Mesendoderm (in vitro differentiated cells): ENCODE measurements at places on chromosomes 16 and 17.

DNA sequence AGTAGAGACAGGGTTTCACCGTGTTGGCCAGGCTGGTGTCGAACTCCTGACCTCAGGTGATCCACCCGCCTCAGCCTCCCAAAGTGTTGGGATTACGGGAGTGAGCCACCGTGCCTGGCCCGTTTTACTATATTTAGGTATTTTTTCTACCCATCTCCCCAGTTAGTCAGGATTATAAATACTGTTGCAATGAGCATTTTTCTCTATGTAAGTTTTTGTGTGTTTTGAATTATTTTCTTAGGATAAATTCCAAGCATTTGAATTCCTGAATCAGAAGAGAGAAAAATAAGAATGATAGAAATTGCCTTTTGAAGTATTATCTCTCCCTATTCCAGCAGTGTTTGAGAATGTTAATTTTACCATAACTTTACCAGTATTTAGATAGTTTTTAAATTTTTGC is 36.6 kb downstream of the KIAA0513 start:
- no peak for DNase-seq

GRCh38 chr17:74272731-74273201 is 1.3 kb upstream of the DNAI2 start:
- DNase-seq: no peak

DNA sequence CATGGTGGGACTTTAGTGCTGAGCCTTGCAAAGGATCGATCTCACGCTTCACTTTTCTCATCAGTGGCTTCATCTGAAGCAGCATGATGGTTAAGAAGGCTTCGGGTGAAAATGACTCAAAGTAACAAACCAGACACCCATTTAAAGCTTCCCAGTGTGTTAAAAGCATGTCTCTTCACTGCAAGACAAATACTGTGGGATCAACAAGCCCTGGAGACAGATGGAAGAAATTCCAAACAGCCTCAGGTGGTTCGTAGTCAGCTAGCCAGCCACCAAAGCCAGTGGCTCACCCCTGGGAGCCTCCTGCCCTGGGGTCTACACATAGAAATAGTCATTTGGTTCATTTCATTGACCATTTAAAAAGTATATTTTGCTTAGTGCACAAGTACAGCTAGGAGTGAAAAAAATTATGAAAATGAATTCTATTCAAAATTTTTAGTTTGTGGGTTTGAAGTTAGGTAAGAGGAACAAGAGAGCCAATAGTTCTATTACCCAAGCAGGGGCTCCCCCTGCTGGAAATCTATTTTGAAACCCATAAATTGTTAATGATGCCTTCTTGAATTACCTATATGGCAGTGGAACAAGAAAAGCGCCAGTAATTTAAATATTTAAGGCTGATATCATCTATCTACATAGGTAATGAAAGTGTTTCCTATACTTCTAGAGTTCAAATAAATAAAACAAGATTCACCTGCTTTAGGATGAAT is 51.6 kb downstream of the PMP22 start:
- DNase-seq: peak; percentile 60

GRCh38 chr17:82517230-82517865 is 2.2 kb upstream of the FOXK2 start:
- no peak for DNase-seq

GRCh38 chr17:40450175-40450574 is 6.9 kb downstream of the IGFBP4 start:
- peak; percentile 80 for DNase-seq

DNA sequence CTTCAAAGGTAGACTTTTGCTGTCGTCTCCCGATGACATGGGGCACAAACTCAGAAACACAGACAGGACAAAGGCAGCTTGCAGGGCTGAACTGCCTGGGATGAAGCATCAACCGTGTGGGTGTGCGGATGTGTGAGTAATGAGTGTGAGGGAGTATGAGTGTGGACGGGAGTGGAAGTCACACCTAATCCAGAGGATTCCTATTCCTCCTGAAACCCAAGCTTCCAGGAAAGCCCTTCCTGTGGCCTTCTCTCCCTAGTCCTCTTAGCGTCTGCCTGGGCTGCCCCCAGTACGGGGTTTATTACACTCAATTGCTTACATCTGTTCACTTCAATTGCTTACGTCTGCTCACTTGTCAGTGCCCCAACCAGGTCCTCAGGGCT is 2.3 kb upstream of the IL4R start:
- DNase-seq: no peak

GRCh38 chr17:82097184-82097918 is 685 bp downstream of the FASN start:
- no peak for DNase-seq

GRCh38 chr17:79811011-79811867 is 14.4 kb upstream of the CBX8 start:
- DNase-seq: no peak

DNA sequence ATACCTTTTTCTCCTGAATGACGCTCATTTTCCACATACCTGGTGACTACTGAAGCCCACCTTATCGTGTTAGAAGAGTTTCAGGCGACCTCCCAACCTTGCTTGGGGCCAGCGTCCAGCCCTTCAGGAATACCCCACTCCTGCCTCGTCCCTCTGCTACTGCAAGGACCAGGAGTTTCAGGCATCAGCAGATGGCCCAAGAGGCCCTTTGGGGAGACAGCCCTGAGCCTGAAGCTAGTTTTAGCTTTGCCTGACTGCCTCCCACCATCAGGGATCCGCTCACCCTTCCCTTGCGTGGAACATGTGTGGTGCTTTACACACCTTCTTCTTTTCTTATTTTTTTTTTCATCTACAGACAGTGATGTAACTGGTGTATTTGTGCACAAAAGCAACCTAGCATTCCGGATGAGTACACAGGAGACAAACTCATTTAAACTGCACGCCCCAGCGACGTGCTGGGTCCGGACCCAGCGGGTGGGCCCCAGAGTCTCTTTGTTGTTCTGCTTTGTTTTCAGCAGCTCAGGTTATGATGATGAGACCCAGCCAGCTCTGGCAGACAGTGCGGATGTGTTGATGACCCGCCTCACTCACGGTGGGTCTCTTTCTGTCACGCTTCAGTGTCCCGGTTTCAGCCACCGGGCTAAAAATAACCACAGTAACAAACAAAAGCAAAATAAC is 242.4 kb downstream of the C16orf95 start:
- no peak for DNase-seq

DNA sequence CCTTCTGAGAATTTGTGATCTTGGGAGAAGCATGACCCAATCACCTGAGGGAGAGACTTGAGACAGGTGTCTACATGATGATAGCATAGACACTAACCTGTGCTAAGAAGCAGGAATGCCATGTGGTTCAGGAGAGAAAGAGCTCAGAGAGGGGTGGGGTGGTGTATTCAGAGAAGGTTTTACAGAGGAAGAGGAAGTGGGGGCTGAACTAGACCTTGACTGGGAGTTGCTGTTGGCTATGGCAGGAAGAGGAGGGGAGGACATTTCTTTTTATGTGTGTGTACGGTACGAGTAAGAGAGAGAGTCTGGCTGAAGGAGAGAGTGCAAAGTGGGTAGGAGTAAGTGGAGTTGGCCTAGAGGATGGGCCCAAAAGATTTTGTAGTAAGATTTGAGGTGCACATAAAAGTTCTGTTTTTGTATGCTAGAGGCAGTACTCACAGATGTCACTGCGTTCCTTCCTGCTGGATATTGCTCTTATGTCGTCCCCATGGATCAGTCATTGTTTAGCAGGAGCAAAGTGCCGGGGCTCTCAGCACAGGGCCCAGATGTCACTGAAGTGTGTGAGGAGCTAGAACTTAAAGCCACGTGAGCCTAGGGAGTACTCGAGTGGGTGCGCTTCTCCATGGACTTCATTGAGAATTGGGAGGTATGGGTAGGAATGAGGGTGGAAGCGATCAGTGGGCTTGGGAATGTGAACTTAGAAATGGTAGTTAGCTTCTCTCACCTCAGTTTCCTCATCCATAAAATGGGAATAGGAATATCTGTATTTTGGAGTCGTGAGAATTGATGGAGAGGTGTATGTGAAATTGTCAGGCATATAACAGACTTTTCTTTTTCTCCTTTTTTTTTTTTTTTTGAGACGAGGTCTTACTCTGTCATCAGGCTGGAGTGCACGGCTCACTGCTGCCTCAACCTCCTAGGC is 22.1 kb downstream of the SLC7A6 start:
- DNase-seq: no peak

DNA sequence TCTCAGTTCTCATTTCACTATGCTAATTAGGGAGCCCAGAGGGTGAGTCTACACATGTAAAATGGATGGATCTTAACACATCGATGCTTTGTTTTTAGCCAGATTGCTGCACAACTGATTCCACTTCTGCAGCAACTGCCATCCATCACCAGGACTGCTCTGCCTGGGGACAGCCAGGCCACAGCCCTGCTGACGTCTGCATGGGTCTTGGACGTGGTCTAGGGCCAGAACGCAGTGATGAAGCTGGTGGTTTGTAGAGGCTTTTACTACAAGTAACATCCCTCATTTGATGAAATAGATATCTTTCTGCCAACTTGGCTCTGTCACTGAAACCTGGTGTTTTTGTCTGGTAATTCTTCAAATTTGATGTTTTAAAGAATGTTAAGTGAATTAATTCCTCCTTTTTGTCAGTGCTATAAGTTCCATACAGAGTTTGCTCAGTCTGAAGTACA is 50.6 kb downstream of the MARCHF10 start:
- DNase-seq: no peak

DNA sequence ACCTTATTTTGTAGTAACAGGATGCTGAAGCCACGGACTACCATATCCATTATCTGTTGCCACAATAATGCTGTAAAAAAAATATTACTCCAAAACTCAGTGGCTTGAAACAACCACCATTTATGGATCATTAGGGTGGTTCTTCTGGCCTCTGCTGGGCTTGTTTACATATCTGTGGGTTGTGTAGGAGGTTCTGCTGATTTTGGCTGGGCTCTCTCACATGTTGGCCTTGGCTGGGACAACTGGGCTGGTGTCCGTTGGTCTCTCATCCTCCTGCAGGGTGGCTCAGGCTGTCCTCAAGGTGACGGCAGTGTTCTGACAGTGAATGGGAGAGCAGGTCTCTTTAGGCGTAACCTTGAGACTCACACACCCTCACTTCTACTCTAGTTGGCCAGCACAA is 76.0 kb downstream of the GPR139 start:
- no peak for DNase-seq

GRCh38 chr17:75459590-75460267 is 3.3 kb downstream of the TMEM94 start:
- DNase-seq: no peak

- DNase-seq: no peak
These were observed 43.2 kb downstream of the YPEL2 start for GRCh38 chr17:59374612-59375011.

DNA sequence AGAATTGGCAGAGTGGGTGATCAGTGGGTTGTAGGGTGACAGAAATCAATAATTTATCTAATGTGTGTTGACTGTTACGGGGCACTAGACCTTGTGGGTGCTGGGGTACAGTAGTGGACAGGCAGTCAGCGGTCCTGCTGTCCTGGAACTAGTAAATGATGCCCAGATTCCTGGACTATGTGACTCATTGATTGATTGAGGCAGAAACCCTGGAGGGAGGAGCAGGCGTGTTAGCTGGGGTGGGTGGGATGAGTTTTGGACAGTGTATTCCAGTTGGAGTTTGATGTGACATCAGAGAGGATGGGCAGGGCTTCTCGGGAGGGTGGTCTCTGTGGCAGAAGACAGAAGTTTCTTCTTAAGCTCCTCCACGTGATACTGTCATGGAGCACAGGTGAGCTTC is 24.4 kb downstream of the PRMT7 start:
- DNase-seq: no peak

GRCh38 chr16:3118846-3119245 is 6.5 kb downstream of the ZNF205 start:
- no peak for DNase-seq

DNA sequence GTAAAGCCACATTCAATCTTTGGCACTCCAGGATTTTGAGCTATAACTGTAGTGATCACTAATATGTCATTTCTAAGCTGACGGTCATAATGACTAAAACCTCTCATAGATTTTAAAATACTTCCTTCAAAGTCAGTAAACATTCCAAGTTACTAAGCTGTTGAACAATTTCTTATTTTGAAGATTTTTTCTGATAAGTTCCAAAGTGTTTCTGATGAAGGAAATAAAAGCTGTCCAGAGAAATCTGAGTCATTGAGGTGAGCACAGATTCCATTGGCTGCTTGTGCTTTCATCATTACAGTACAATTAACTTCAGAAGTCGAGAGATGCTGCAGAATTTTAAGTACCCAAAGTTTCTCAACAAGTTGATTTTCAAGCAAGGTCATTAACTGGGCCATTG is 23.9 kb downstream of the NLRC5 start:
- DNase-seq: no peak

GRCh38 chr17:34401165-34401564 is 38.1 kb upstream of the CCL1 start:
- DNase-seq: no peak

DNA sequence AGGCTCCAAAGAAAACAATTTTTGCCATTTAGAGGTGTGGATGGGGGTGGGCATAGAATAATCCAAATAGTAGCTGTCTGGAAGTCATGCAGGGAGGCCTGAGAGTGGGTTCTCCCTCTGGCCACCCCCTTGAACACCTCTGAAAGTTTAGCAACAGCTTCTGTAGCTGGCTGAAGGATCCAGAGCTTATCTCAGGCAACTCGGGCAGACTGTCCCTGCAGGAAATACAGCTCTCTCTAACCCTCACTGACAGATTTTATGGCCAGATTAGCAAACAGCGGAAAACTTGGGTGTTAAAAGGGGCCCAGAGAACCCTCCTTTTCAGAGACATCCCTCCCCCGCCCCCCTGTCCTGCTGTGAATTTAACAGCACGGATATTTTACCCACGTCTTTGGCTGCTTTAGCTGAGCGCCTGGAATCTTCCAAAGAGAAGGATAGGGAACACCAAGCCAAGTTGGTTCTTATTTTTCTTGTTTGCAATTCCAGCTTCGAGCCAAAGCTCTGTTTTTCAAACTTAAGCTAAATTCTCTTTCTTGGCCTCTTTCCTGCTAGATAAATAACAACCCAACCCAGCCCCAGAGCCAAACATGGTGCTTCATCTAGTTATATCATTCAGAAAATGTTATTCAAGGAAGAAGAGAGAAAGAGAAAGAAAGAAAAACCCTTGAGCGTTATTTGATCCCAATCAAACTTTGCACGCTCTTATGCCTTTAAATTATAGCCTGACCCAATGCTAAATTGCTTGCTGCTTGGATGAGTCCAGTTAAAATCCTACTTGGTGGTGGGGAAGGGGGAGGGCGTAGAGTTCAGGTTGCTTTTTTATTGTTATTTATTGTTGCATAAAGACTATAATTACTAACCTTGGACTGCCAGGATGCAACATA is 2.3 kb upstream of the HOXB2 start:
- no peak for DNase-seq
